ENCODE measurements at places on chromosomes 16 and 17.

DNA sequence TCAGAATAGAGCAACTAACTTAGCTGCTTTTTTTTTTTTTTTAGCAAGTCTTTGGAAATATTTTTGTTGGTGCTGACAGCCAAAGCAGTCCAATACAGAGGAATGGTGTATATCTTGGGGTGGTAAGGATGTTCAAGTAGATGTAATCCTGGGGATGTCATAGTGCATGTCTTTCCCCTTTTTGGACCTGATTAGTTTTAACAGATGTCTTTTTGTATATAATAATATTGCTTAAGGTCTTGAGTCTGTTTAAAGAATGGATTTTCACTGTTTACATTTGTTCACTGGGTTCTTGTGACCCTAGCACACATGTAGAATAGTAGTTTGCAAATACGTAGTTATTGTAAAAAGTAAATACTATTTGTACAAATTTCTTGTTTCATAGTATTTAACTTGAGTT is 7.9 kb downstream of the TAF15 start:
- DNase-seq: no peak

- DNase-seq: no peak
These were observed 8.4 kb upstream of the CDRT4 start for GRCh38 chr17:15475631-15476354.

- no peak for DNase-seq
These were observed 21.8 kb upstream of the CACNG4 start for GRCh38 chr17:66942451-66943264.

- no peak for DNase-seq
These were observed 76.8 kb downstream of the ABCA8 start for GRCh38 chr17:68878226-68878885.

GRCh38 chr16:31361201-31362110 is 6.5 kb downstream of the ITGAX start:
- no peak for DNase-seq

- DNase-seq: no peak
These were observed 14.2 kb upstream of the CD300A start for GRCh38 chr17:74452033-74452840.

DNA sequence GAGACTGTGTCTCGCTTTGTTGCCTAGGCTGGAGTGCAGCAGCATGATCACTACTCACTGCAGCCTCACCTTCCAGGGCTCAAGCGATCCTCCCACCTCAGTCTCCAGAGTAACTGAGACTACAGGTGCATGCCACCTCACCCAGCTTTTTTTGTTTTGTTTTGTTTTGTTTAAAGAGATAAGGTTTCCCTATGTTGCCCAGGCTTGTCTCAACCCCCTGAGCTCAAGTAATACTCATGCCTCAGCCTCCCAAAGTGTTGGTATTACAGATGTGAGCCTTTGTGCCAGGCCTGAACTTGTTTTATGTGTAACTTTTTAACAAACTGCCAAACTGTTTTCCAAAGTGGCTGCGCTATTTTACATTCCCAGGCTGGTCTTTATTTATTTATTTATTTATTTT is 41.8 kb upstream of the NUDT7 start:
- DNase-seq: no peak

DNA sequence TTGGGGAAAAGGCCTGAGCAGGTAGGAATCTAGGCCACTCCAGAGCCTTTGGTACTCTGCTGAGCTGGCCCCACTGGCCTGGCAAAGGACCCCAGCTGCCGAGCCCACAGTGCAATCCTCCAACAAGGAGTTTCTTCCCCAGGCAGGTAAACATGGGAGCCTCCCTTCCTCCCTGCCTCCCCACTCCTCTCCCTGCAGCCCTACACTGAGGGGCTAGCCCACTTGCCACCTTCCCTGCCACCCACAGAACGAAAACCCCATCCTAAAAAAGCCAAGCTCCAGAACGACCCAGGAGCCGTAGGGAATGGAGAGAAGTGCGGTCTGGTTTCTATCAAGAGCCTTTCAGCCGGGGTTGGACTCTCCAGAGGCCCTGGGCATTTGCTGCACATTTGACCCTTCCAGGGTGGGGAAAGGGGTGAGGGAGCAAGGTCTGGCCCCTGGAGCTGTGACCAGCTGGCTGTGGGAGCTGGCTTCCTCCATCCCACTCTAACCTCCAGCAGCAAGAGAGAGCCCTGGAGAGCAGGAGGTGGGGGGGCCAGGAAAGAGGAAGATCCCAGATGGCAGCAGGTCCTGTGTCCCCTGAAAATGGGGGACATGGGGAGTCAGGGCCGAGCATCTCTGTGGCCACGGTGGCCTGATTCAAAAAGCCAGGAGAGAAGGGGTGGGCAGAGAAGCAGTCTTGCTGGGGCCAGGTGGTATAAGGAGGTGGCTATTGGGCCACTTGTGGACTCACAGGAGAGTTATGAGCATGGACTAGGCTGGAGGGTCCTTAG is 1.3 kb downstream of the HID1 start:
- no peak for DNase-seq

- no peak for DNase-seq
These were observed 4.9 kb downstream of the SOX9 start for GRCh38 chr17:72125742-72126141.

GRCh38 chr17:47310186-47310733 is 13.5 kb upstream of the EFCAB13 start:
- DNase-seq: no peak

GRCh38 chr16:87806641-87807546 is 41.1 kb upstream of the KLHDC4 start:
- DNase-seq: no peak

- no peak for DNase-seq
These were observed 2.6 kb downstream of the CTRB2 start for GRCh38 chr16:75204410-75204758.

DNA sequence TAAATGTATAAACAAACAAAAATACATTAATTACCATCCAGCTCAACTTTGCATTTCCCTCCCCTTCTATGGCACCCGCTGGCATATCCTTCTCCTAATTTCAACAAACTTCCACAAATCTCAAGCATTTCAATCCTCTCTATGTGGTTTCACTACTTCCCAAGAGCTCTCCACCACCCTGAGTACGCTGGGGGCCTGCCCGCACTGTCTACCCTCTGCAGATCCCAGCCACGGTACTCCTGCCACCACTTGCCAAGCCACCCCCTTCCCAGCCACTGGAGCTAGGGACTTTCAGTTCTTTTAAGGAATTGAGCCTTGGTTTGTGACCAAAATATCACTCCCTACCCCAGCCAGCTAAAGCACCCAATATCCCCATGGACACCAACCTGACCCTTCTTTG is 1.9 kb downstream of the TK2 start:
- DNase-seq: no peak

DNA sequence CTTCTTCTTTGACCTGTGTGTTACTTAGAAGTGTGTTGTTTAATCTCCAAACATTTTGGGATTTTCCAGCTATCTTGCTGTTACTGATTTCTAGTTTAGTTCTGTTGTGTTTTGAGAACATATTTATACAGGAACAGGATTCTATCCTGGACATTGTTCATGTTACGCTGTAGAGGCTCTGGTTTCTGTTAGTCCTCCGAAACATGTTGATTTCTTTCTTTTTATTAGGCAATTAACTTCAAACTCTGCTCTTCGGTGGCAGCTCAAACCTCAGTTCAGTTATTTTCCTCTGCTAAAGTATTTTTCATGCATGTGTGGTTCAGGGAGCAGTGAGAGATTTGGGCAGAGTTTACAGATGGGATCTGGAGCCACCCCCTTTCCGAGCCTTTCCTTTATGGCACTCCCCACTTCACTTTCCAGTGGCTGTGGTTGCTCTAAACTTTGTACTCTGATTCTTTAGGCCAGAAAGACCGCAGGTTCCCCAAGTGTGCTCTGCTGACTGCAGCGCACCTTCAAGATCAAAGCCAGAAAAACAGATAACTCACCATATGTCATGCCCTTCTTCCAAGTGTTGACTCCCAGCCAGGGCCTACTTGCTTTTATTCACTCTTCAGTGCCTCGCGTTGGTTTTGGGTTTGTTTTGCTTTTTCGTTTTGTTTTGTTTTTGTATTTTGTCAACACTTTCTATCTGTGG is 77.6 kb upstream of the KSR1 start:
- no peak for DNase-seq

DNA sequence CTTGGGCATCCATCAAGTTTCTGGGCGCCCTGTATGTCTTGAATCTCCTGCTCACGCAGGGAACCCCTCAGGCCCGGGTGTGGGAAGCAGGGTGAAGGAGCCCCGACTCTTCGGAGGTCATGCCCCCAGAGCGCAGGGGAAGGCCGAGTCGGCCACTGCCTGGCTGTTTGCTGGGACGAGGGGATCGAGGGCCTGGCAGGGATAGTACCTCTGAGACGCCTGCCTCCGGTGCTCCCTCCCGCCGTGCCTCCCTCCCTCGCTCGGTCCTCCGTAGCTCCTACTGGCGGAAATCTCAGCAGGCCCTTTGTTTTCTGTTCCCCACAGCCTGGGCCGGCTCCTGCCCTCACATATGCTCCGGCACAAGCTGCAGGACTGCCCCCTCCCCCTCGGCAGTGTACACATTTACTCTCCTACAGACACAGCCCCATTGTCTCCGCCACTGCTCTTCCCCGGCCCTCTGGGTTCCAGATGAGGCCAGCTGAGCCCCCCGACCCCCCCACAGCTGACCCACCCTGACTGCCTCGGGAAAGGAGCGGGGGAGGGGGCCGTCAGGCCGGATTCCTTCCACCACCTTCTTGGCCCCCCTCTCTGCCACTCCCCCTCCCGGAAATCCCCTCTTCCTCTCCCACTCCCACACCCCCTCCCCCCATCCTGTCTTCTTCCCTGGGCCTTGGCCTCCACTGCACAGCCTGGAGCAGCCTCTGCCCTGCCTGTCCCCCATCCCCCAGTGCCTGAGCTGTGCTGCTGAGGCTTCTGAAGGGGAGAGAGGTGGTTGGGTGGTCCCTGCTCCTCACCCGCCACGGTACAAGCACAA is 1.4 kb downstream of the TRAF4 start:
- DNase-seq: no peak
